Glutamatergic neuron (in vitro differentiated cells): ENCODE measurements at places on chromosomes 11 and 22. TPM values are rescaled to one million over a fixed set of nuclear protein-coding genes. Genes with fewer than 3 reads are reported as not detected.

USP35 gene
- total RNA-seq = 34.2 TPM

CAPN5 gene
- 45.0 TPM for total RNA-seq

DNA sequence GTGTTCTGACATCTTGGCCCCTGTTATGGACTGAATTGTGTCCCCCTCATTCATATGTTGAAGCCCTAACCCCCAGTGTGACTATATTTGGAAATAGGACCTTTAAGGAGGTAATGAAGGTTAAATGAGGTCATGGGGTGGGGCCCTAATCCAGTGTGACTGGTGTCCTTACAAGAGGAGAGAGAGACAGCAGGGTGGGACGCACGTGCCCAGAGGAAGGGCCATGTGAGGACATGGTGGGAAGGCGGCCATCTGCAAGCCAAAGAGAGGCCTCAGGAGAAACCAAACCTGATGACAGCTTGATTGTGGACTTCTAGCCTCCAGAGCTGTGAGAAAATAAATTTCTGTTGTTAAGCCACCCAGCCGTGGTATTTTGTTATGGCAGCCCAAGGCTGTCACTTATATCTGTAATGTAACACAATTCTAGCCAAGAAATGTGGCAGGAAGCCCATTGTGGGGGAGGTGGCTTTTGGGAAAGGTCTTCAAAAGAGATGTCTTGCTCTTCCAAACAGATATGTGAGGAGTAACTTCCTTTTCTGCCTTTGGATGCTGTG is 23.7 kb downstream of the SLC22A6 start:
- H3K27ac ChIP-seq = peak overlapping the region; percentile 62
- H3K36me3 ChIP-seq = no peaks in the 10 kb centered on the region
- no peaks in the 10 kb centered on the region for H3K4me1 ChIP-seq
- no peak for DNase-seq
- H3K4me3 ChIP-seq = no peak overlapping the region
- H3K27me3 ChIP-seq = peaks cover 2% of the 10 kb centered on the region

DNA sequence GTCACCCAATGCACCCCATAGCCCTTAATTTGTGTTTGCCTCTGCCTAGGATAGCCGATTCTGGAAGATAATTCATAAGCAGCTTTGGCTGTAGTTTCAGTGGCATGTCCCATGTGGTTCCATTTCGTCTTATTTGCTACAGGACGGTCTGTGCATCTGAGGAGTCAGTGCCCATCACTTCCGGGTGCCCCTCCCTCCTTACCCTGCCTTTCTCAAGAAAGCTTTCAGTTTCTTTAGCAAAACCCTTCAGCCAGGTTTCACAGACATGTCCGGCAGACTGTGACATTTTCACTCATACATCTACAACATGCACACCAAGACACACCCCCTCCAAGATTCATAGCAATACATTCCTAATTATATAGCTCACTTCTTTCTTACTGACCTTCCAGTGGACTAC is 14.3 kb downstream of the TP53AIP1 start:
- H3K27me3 ChIP-seq = peaks cover 16% of the 10 kb centered on the region
- H3K36me3 ChIP-seq = no peaks in the 10 kb centered on the region
- DNase-seq = no peak
- H3K27ac ChIP-seq = no peak overlapping the region
- no peak overlapping the region for H3K4me3 ChIP-seq

GRCh38 chr22:50174382-50175190 is 4.1 kb downstream of the PANX2 start:
- no peak for DNase-seq
- H3K4me3 ChIP-seq = no peak overlapping the region
- peaks cover 7% of the 10 kb centered on the region for H3K27me3 ChIP-seq
- H3K36me3 ChIP-seq = no peaks in the 10 kb centered on the region
- no peak overlapping the region for H3K27ac ChIP-seq
- peaks cover 4% of the 10 kb centered on the region for H3K4me1 ChIP-seq
